Neural progenitor cell (in vitro differentiated cells): ENCODE measurements at places on chromosomes 13 and 19.
A peak's percentile ranks its signal among the peaks of the same experiment; 100 is the strongest.

GRCh38 chr13:66803013-66803807, 426.9 kb downstream of the PCDH9 start:
- no peak for DNase-seq

DNA sequence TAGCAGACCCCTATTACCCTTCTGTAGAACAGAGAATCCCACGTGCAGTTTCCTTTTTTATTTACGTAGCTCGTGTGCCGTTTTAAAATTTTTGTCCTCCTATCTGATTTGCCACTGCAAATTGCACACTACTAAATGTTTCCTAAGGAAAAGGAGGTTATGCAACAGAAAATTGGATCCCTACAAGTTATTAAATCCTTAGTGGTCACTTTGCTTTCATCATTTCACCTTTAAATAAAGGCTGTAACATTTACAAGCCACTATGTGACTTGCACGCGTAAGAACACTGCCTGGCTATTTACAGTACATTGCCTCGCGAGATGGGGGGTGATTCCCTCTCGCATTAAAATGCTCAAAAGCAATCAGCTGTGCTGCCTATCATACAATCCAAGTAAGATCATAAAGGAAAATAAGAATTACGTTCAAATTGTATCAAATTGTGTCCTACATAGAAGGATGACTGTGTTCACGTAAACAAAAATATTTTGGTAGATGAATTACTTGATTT, 525.6 kb downstream of the SUCLA2 start:
- no peak for DNase-seq

GRCh38 chr13:20356444-20356843, 124.3 kb upstream of the GJB6 start:
- no peak for DNase-seq

GRCh38 chr13:95151942-95152587, 149.2 kb downstream of the ABCC4 start:
- DNase-seq, result no peak

DNA sequence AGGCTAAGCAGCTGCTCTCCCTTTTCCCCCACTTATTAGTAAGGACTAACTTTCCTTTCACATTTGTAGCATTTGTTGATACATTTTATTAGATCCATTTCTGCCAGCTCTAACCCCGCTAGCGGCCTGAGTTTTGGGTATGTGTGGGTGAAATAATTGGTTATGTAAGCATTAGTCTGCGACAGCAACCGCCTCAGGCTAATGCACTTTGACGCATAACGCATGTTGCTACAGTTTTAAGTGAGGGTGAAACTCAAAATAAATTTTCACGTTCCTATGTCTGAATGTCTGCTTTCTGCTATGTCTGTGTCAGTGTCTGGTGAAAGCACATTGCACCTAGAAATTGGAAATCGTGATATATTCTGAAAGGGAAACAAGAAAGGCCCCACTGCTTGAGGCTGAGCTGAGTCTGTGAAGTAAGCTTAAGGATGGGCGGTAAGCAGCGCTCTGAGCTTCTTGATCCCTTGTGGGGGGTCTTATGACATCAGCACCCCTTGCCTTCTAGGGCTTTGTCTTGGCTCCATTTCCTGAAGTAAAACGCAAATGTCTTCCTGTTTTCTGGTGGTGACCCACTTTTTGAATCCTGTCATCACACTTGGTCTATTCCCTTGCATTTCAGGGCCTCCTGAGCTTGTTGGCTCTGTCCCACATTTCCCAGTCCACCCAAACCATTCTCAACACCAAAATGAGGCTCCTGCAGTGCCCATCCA, 648.3 kb upstream of the ARGLU1 start:
- DNase-seq, result peak; percentile 17

GRCh38 chr19:50312967-50313811, 16.0 kb downstream of the KCNC3 start:
- DNase-seq, result no peak

DNA sequence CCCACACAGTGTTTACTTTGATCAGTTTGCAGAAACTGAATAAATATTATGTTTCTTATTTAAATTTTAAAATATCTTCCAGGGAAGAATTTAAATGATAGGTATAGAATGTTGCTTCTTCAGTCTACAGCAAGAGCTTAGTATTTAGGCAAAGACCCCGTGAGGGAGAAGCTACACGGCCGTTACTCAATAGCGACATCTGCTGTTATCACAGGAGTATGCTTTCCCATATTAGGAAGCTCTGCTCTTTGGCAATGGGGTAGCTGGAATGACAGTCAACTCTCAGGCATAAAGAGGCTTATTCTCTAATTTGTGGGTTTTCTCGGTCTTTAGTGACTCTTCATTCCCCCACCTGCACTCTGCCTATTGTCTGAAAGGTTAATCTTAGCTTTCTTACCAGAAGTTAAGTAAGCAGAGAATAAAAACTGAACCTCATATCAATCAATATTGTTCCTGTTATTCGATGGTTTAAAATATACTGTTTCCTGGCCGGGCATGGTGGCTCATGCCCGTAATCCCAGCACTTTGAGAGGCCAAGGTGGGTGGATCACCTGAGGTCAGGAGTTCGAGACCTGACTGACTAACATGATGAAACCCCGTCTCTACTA, 13.2 kb upstream of the LHFPL6 start:
- DNase-seq, result peak; percentile 84

DNA sequence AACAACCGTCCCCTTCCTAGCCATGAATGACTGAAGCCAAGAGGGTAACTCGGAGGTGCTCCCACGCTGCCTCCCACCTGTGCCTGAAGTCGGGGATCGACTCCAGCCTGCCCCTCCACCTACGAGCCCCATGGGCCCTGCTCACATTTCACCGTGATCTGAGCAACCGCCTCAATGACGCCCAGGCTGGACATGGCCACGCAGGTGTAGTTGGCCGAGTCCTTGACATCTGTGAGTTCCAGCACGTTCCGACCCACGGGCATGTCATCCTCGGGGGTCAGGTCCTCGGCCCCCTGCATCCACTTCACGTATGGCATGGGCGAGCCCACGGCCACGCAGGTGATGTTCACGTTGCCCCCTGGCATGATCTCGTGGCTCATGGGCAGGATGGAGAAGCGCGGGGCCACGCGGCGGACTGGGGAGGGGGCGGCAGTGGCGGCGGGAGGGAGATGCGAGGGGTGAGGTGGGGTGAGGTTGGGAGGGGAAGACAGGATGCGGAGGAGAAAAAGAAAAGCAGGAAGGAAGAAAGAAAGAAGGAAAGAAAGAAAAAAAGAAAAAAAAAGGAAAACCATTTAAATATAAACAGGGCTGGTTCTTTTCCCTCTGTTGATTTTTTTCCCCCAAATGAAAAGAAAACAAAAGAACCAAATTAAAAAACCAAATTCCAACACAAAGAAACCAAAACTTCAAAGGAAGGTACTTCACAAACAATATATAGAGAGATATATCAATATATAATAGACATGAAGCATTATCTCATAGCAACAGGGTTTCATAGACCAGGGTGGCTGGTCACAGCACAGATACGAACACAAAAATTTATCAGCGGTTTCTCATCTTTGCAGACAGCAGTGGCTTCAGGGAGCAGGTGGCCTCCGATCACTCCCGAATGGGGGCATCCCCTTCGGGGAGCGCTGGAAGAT, 94.7 kb downstream of the PTPRS start:
- DNase-seq, result no peak

- no peak for DNase-seq
These were observed 44.9 kb downstream of the TEX29 start for GRCh38 chr13:111365149-111366005.

- no peak for DNase-seq
These were observed 2.4 kb downstream of the IZUMO4 start for GRCh38 chr19:2099054-2099501.
